ENCODE measurements at places on chromosomes 2 and 18. TPM values are rescaled to one million over a fixed set of nuclear protein-coding genes. Genes with fewer than 3 reads are reported as not detected.

Gene ALPP
- not detected for total RNA-seq

Gene COLEC11
- 62.7 TPM for total RNA-seq

Gene TMEM163
- 0.17 TPM for total RNA-seq

Gene NIF3L1
- 20.7 TPM for total RNA-seq

Gene MC5R
- not detected for total RNA-seq

DNA sequence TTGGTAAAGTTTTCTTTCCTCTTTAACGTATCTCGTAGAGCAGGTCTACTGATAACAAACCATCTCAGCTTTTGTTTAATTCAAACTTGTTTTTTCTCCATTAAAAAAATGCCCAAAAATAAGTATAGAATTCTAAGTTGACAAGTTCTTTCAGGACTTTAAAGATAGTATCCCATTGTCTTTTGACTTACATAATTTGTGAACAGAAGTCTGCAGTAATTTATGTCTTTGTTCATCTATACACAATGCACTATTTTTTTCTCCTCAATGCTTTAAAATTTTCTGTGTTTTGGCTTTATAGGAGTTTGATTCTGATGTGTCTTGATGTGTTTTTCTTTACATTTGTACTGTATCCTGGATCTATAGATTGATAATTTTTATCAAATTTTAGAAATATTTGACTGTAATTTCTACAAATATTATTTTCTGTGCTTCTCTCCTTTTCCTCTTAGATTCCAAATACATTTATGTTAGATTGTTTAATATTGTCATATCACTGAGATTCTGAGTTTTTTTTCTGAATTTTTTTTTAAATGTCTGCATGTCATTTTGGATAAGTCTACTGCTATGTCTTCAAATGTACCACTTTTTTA is 143.3 kb downstream of the FTCDNL1 start:
- H3K4me3 ChIP-seq = no peak overlapping the region
- no peaks in the 10 kb centered on the region for H3K36me3 ChIP-seq
- no peak overlapping the region for H3K27ac ChIP-seq
- H3K4me1 ChIP-seq = no peaks in the 10 kb centered on the region
- DNase-seq = no peak

DNA sequence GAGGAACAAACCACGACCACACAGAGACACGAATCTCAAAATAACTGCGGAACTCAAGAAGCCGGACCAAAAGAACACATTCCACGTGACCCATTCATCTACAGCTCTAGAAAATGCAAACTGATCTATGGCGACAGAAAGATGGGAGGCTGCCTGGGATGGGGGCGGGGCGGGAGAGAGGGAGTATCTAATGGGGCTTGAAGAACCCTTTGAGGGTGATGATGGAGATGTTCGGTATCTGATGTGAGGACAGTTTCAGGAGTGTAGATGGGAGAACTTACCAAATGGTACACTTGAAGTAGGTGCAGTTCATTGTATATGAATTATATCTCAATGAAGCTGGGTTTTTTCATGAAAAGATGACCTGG is 34.6 kb upstream of the KLF11 start:
- H3K36me3 ChIP-seq = no peaks in the 10 kb centered on the region
- peak overlapping the region; percentile 21 for H3K4me3 ChIP-seq
- peaks cover 30% of the 10 kb centered on the region for H3K4me1 ChIP-seq
- H3K27me3 ChIP-seq = no peaks in the 10 kb centered on the region
- no peak overlapping the region for H3K27ac ChIP-seq

DNA sequence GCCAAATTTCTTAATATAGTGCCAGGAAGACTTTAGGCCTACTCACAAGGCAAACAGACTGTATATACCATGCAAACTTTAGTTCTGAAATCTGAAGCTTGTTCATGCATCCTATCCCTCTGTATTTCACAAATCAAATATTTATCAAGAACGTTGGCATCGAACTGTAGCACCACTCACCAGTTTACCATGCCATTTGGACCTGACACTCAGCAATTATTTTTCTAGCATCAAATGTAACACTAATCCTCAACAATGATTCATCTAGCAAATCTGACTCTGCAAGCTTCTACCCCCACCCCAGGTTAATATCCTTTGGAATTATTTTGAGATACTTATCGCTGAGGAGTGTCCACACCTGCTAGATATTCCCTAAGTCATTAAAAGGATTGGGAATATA is 1506.6 kb downstream of the LRP1B start:
- H3K27ac ChIP-seq = no peak overlapping the region
- H3K36me3 ChIP-seq = no peaks in the 10 kb centered on the region
- no peaks in the 10 kb centered on the region for H3K27me3 ChIP-seq
- no peaks in the 10 kb centered on the region for H3K4me1 ChIP-seq
- no peak for DNase-seq

DNA sequence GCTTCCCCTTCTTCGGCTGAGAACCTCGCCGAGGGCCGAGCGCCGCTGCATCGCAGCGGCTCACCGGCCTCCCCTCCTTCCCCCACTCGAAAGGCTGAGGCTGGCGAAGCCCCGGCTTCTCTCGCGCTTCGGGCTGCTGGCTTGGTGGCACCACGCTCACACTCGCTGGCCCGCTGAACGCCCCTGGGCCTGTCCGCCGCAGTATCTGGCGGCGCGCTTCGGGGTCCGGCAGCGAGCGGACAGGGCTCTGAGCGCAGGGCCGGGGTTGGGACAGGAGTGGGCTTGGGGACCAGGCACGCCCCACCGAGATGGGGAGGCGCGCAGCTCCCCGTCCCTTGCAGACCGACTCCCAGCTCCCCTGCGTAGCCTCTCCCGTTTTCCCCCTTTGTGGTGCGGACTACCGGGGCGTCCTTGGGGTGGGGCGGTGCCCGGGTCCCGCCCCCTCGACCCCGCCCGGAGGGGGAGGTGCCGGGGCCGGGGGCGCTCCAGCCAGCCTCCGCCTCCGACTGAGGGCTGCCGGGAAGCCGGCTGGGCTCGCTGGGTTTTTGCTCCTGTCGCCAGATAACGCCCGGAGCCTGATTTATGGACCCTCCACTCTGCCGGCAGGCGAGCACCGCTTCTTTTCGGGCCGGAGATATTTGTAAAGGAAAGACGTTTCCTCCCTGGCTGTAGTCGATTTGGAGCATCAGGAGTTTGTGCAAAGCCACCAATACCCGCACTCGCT is 3.8 kb downstream of the GBX2 start:
- peaks cover 25% of the 10 kb centered on the region for H3K4me1 ChIP-seq
- H3K36me3 ChIP-seq = no peaks in the 10 kb centered on the region
- no peak overlapping the region for H3K4me3 ChIP-seq
- H3K27ac ChIP-seq = no peak overlapping the region

DNA sequence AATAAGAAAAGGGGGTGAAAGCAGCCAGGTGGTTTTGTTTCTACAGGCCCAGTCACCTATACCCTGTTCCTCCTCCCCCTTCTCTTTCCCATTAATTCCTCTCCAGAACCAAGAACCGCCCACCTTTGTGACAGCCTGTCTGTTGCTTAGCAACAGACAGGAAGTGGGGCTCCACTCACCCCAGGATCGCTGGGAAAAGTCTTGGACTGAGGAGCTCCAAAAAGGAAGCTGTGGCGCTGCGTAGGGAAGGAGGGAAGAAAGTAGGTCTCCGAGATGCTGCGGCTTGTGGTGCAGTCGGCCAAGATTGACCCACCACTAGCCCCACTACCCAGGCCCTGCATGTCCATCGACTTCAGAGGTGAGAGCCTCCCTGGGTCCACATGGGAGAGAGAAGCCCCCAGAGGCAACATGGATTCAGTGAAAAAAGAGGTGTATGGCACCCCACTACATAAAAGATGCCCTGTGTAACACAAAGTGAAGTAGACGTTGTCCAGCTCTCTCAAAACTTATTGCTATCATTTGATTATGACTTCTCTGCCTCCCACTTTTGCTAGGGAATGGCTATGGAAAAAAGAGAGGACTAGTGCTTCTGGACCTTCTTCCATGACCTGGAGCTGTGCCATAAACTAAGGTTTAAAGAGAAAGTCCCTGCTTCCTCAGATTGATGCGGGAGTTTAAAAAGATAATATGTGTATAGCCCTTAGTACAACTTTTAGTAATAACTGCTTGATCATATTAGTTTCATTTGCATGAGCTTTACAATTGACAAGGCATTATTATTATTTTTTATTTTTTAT is at the start of gene FER1L5:
FER1L5 (plus strand) TSS at position 201 of the 797 bp plus-strand sequence; CDS start at position 274, 73 bp downstream.
- H3K27ac ChIP-seq = peak within 1 kb of the TSS; percentile 23
- H3K27me3 ChIP-seq = no peaks in the 10 kb centered on the region
- no peak within 1 kb of the TSS for H3K4me3 ChIP-seq
- DNase-seq = no peak
- H3K36me3 ChIP-seq = no peaks in the 10 kb centered on the region

DNA sequence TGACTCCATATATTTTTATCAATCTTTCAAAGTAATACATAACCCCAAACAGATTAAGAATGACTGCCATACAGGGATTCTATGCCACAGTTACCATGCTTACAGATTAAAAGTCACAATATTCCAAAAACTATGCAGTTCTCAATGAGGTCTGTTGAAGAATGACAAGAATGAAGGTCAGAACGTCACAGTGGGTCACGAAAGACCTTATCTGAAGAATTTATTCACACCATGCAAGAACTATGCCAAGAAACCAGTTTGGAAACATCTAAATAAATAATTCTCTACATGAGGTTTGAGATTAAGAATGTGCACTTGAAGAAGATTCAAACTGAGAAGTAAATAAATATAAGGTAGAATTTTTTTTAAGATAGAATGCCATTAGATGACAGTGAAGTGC is 253.3 kb downstream of the EXOC6B start:
- no peaks in the 10 kb centered on the region for H3K4me1 ChIP-seq
- H3K4me3 ChIP-seq = no peak overlapping the region
- no peaks in the 10 kb centered on the region for H3K36me3 ChIP-seq
- no peaks in the 10 kb centered on the region for H3K27me3 ChIP-seq

DNA sequence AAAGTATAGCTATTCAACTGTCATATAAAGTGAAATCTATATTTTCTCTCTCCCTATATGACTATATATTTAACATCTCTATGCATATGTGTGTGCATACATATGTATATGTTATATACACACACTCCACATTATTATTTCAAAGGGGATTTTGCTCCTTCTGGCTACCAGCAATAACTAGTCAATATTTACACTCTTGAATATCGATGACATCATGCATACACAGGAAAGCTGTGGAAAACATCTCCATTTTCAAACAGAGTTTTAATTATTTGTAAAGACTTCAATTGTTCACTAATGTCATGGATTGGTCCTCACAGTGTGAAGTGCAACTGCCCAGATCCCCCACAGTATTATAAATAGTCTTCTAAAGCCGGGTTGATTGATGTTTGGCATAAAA is 195.9 kb upstream of the TCF4 start:
- H3K36me3 ChIP-seq = no peaks in the 10 kb centered on the region
- no peak for DNase-seq

DNA sequence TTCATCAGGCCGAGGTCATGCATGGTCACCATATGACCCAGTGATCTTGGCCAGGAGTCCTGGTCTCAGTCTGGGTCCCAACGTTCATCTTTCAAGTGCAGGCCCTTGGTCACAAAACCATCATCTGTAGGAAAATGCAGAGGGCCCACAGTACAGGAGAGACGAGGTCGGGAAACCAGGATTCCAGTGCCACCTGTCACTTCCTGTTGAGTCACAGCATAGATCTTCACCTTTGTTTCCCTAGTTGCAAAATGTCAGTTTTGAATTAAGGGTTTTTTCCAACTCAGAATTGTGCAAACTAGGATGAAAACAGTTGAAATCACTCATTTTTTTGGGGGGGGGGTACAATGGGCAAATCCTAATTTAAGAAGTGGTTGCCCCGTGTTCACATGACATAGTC is 162.2 kb downstream of the INSIG2 start:
- H3K27ac ChIP-seq = no peak overlapping the region
- no peak for DNase-seq
- no peaks in the 10 kb centered on the region for H3K4me1 ChIP-seq
- H3K36me3 ChIP-seq = no peaks in the 10 kb centered on the region

DNA sequence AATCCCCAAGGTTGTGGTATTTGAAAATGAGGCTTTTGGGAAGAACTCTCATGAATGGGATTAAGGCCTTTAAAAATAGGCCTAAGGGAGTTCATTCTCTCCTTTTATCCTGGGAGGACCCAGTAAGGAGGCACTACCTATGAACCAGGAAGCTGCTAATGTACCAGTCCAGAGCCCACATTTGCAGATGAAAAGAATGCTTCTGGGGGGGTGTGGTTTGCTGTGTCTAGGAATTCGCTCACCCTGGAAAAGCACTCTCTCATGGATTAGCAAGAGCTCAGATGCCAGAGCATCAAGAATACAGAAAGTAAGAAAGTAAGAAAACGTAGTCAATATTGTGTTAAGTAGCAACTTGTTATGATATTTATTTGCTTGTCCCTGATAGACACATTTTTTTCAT is 785.7 kb upstream of the GYPC start:
- no peak overlapping the region for H3K4me3 ChIP-seq
- DNase-seq = no peak
- H3K27ac ChIP-seq = no peak overlapping the region
- H3K4me1 ChIP-seq = no peaks in the 10 kb centered on the region

All from liver (tissue), 10 donors.